ENCODE measurements at places on chromosomes 12 and 14. TPM values are rescaled to one million over a fixed set of nuclear protein-coding genes. Genes with fewer than 3 reads are reported as not detected.

DNA sequence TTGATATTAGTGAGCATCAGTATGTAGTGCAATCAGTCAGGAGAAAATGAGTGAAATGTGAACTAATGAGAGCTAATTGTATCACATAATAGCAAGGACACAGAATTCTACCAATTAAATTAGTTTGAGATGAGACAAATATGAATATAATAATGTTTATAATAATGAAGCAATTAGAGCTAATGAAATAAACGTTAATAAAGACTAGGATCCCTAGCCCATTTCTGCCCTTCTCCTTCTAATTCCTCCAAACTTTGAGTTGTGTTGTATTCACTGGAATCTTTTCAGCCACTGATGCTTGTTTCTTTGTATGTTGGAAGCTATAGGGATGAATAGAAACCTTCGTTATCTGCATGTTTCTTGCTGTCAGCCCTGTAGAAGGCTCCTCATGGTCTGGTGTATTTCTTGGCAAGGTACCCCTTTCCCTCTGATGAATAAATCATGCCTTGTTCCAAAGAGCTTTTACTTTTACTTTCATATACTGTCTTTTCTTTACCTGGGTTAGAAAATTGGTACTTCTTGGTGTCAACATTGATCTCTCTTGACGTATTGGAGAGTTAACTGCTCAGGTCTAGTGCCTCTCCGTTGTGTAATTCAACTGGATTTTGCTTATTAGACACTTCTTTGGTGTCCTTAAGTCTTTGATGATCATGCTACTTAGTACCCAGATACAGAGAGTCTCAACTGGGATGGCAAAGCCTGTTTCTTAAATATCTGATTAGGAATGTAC, 154.8 kb downstream of the PTCSC3 start:
- DNase-seq = no peak

The FITM1 gene
- not detected for total RNA-seq

DNA sequence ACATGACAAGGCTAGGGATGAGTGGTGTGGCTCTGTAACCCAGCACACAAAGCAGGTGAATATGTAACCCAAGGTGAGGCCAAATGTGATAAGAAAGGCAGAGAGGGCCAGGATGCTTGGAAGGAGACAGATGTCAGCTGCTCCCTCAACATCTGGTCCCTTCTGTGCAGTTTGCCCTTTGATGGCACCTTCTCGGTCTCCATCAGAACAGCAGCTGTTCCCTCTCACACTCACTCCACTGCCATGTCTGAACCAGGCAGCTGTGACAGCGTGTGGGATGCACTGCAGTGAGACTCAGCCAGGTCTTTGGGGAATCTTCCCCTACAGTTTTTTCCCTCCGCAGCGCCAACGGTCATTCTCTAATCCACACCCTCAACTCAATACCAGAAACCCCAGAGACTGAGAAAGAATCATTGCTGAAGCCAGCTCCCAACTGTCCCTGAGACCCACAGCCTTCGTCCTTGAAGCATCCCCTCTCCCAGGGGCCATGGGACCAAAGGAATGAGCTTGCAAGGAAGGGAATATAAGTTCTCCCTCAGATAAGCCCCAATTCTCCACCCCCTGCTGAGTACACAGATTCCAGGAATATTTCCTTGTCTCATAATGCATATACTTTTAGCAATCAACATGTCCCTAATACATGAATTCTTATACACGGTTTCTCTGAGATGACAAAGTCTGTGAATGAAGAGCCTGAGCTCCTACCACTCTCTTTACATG, 230.0 kb downstream of the GLT1D1 start:
- no peak for DNase-seq

The RNASE2 gene
- total RNA-seq = not detected

DNA sequence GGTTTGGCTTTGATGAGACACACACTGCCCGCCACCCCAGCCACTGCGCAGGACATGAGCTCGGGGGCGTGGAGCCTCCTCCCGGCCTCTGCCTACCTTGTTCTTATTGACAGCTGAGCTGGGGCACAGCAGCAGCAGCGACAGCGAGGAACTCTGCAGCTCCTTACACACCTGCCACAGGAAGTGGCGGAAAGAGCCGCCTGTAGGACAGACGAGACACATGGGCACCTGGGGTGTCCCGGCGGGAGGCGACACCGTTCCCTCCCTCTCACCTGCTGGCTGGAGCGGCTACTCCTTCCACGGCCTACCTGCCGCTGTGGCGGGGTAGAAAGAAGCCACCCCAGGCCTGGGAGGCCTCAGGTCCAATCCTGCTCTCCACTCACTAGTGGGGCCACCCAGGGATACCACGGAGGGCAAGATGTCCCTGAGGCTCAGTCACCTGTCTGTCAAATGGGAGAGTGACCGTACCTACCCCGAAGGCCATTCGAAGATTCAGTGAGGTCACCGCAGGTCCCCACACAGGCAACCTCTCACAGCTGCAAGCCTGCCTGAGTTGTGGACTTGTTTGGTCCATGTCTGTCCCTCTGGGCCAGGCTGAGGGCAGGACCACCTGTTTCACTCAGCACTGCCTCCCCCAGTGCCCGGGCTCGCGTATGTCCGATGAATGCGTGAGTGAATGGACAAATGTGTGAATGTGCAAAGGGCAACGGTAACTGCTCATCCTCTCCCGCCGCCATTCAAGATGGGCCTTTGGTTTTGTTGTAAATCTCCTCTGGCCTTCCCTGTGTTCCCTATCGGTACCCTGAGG, 42.6 kb downstream of the TRAFD1 start:
- no peak for DNase-seq

The PGF gene
- 2.6 TPM for total RNA-seq

GRCh38 chr14:50018201-50018932, 98.0 kb downstream of the VCPKMT start:
- peak; percentile 45 for DNase-seq

GRCh38 chr14:68015356-68016254, 196.0 kb downstream of the RAD51B start:
- no peak for DNase-seq

The KLRB1 gene
- total RNA-seq = not detected

- no peak for DNase-seq
Measured at GRCh38 chr14:103724116-103724515, 8.5 kb downstream of the ZFYVE21 start.

- no peak for DNase-seq
Measured at GRCh38 chr12:122955156-122955555, 11.1 kb downstream of the ABCB9 start.

DNA sequence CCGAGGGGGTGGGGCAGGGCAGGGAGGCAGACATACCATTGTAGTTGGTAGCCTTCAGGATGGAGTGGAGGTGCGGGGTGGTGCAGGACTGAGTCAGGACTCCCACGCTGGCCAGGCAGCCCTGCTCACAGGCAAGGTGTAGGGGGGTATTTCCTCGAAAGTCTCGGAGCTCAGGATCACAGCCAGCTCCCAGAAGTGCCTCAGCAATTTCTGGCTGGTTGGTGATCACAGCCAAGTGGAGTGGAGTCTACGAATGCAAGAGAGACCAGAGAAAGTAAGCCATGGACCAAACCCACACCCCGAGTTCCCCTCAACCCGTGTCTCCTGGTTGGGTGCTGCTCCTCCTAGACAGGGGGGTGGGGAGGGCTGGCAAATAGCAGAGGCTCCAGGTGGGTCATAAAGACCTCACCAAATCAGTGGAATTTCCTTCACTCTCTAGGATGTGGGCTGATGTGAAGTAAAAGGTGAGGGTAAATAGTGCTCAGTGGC, 1.4 kb downstream of the NFKBIA start:
- DNase-seq = no peak

DNA sequence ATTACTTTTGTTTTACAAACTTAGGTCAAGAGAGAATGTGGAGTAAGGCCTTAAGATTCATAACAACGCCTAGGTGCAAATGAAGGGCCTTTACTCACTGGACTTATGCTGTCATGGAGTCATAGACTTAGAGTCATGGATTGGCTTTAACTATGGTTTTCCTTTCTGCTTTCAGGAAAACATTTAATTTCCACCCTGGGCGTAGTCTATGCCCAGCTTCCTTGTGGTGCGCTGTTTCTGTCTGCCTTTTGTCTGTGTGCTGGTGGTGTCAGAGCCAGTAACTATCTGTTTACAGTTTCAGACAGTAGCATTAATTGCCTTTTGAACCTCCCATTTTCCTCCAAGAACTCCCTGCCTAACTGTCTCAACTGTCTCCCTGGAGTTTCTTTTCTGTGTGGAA, 31.8 kb upstream of the COX6A1 start:
- no peak for DNase-seq

- DNase-seq = no peak
Measured at GRCh38 chr12:45423931-45424330, 208.0 kb downstream of the ANO6 start.

The SYT1 gene
- 5.5 TPM for total RNA-seq

DNA sequence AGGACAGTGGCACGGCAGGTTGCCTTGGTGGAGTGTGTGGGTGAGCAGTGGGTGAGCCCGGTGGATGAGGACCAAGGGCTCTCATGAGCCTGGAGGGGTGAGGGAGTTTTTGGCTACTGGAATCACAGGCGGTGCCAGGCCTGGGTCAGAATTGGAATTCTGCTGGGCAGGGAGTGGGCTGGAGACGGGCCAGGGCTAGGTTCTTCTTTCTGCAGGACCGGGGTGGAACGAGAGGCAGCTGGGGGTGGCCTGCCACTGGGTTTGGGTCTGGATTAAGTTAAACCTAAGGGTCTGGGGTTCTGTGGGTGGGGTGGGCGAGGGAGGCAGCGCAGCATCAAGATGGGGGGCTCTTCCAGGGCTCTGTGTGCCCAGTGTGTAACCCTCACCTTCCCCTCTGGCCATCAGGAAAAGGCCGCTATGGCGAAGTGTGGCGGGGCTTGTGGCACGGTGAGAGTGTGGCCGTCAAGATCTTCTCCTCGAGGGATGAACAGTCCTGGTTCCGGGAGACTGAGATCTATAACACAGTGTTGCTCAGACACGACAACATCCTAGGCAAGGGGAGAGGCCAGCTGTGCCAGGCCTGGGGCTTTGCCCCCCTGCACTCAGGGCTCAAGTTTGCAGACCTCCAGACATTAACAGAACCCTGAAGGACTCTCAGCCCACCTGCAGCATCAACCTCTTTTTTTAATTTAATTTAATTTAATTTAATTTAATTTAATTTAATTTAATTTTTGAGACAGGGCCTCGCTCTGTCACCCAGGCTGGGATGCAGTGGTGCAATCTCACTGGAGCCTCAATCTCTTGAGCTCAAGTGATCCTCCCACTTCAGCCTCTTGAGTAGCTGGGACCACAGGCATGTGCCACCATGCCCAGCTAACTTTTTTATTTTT, 7.0 kb downstream of the ACVRL1 start:
- DNase-seq = no peak

DNA sequence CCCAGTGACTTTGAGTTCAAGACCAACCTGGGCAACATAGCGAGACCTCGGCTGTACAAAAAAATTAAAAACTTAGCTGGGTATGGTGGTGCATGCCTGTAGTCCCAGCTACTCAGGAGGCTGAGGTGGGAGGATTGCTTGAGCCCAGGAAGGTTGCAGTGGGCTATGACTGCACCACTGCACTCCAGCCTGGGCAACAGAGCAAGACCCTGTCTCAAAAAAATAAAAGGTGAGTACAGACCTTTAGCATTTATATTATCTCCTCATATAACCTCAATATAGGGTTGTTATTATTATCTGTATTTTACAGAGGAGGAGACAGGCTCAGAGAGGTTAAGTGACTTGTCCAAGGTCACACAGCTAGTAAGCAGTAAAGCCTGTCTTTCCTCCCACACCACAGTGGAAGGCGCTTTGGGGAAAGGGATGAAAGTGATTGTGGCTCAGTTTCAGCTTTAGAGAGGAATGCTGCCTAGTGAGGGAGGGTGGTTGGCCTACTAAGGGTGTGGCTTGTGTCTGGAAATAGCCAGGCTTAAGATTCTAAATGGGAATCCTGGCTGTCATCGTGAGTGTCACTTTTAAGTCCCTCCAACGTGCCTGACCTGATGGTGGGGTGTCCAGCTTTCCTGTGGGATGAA, 7.2 kb downstream of the TPCN1 start:
- DNase-seq = no peak

The LRP10 gene
- total RNA-seq = 48.4 TPM

The ALDH2 gene
- 18.5 TPM for total RNA-seq

GRCh38 chr12:22406627-22407026, 72.1 kb upstream of the ST8SIA1 start:
- no peak for DNase-seq

GRCh38 chr12:117034701-117035151, 64.5 kb downstream of the TESC start:
- DNase-seq = no peak

DNA sequence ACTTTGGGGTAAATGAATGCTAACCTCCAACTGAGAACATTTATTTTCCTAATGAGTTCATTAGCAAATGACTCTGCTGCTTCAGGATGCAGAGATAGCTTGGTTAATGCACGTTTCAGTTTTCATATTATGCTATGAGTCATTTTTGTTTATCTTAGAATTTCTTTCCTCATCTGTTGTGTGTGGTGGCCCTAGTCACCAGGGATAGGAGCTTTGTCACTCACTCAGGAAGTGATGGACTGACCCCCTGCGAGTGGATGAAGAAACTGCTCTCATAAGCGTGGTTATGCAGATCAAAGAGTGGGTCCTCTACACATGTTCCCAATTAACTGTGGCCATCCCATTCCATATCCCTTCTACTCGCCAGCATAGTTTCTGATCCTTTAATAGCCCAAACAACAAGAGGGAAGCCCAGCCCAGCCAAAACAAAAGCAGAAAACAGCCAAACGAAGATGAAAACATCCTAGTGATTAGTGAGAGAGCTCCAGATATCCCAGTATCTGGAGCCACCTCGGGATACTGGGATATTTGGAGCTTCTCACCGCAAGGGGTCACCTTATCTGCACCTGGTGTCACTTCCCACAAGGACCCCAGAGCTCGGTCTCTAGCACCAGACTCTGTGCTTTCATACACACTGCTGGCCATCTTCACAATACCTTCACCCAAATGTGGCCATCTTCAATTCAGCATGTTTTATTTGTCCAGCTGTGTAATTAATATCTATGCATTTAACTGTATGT, 8.6 kb downstream of the TC2N start:
- peak; percentile 81 for DNase-seq

DNA sequence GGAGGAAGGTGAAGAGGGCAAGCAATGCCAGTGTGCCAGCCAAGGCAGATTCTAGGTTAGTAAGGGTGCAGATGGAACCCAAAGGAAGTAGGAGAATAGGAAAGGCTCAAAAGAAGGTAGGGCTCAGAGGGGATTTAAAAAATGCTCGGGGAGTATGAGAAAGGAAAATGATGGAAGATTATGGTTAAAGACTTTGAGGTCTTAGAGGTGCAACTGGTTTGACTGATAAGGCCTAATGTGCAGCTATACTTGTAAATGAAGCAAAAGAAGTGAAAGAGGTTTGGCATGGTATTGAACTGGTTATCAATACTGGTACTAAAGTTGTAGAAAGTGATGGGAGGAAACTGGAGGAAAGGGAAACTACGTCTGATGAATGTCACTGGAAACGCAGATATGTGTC, 94.7 kb downstream of the RPS6KA5 start:
- DNase-seq = no peak

The KCNC2 gene
- not detected for total RNA-seq

All from H4 (cell line).